ENCODE measurements at places on chromosomes 1 and 21. TPM values are rescaled to one million over a fixed set of nuclear protein-coding genes. Genes with fewer than 3 reads are reported as not detected.

GRCh38 chr1:225347123-225347683 is 80.6 kb downstream of the LBR start:
- H3K27me3 ChIP-seq, result no peaks in the 10 kb centered on the region
- no peak for DNase-seq
- H3K27ac ChIP-seq, result no peak overlapping the region
- no peak overlapping the region for H3K4me3 ChIP-seq

NMNAT2 gene
- 2.8 TPM for total RNA-seq

TIAM1 gene
- 6.3 TPM for total RNA-seq

DNA sequence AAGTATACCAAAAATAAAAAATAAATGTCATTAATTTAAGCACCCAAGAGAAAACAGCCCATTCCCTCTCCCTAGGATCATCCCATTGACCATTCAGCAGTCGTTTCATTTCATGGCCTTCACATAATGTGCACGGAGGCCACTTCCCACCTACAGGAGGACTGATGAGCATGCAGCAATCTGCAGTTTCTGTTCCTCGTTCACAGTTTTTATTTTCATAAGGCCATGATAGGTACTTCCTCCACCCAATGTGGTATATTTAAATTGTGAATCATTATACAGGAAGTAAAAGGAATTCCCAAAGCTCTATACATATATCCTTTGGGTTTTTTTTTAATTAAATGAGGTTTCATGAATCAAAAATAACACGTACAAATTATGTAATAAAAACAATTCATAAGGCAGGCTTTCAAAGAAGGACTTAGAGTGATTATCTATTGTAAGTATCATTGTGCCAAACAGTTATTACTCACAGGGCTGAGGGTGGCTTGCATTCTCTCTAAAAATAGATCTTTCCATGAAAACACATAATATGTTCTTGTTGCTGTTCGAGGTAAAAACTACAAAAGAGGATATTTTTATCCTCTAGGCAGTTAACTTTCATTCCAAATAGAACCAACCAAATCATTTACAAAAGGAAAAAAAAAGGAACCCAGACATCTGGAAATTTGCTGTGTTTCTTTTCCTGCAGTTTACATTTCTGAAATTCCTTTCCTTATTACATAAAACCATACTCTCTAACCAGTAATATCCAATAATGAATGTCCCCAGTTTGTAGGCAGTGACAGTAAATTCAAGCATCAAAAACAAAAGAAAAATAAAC is 27.5 kb upstream of the SLC44A3 start:
- peak; percentile 79 for DNase-seq
- H3K27me3 ChIP-seq, result no peaks in the 10 kb centered on the region
- H3K4me3 ChIP-seq, result peak overlapping the region; percentile 10
- H3K27ac ChIP-seq, result peak overlapping the region; percentile 80

DNA sequence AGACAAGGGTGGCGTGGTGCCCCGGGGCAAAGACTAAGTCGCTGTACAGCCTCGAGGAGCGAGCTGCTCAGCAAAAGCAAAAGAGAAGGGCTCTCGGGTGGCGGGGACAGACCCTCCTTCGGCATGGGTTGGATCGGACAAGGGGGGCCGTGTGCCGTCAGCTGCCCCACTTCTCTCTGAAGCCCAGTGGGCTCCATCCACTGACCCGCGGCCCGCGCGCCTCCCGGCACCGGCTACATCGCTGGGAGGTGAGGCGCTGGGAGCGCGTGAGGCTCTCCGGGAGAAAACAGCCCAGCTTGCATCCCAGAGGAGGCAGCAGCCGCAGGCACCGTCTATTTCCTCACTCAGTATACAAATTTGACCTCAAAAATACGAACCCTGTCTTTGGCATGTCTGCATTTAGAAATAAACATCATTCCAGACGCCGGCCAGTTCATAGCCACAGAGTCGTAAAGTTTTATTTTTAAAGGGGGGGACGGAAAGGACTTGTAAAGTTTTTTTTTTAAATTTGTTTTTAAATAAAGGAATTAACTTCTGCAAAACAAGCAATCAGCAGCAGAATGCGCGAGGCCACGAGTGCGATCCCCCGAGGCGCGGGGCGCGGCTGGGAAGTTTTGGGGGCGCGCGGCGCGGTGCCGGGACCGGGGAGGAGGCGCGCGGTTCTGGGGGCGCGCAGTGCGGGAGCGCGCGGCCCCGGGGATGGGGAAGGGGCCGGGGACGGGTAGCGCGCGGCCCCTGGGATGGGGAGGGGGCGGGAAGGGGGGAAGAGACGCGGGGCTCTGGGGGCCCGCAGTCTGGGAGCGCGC is 689 bp upstream of the GPR137B start:
- H3K36me3 ChIP-seq, result no peaks in the 10 kb centered on the region
- H3K4me1 ChIP-seq, result peaks cover 38% of the 10 kb centered on the region
- peak overlapping the region; percentile 45 for H3K27ac ChIP-seq
- peak overlapping the region; percentile 73 for H3K4me3 ChIP-seq
- no peak for DNase-seq
- H3K27me3 ChIP-seq, result peaks cover 30% of the 10 kb centered on the region

KCNE2 gene
- 0.40 TPM for total RNA-seq

- H3K27ac ChIP-seq, result peak overlapping the region; percentile 99
- no peaks in the 10 kb centered on the region for H3K36me3 ChIP-seq
- no peaks in the 10 kb centered on the region for H3K27me3 ChIP-seq
- peak overlapping the region; percentile 31 for H3K4me3 ChIP-seq
- peaks cover 87% of the 10 kb centered on the region for H3K4me1 ChIP-seq
These were observed 4.9 kb downstream of the AHDC1 start for GRCh38 chr1:27598902-27599528.

GRCh38 chr1:22142315-22143064 is 407 bp downstream of the WNT4 start:
- H3K27ac ChIP-seq, result peak overlapping the region; percentile 18
- no peaks in the 10 kb centered on the region for H3K36me3 ChIP-seq
- DNase-seq, result no peak
- H3K4me3 ChIP-seq, result peak overlapping the region; percentile 57
- H3K27me3 ChIP-seq, result peaks cover 10% of the 10 kb centered on the region
- peaks cover 18% of the 10 kb centered on the region for H3K4me1 ChIP-seq

GRCh38 chr1:159915571-159916241 is 9.6 kb downstream of the TAGLN2 start:
- DNase-seq, result no peak
- peak overlapping the region; percentile 35 for H3K27ac ChIP-seq
- H3K36me3 ChIP-seq, result peaks cover 30% of the 10 kb centered on the region
- peaks cover 73% of the 10 kb centered on the region for H3K4me1 ChIP-seq
- H3K27me3 ChIP-seq, result no peaks in the 10 kb centered on the region
- H3K4me3 ChIP-seq, result no peak overlapping the region

EPHX1 gene
- 99.0 TPM for total RNA-seq

VASH2 gene
- total RNA-seq, result 2.3 TPM

DNA sequence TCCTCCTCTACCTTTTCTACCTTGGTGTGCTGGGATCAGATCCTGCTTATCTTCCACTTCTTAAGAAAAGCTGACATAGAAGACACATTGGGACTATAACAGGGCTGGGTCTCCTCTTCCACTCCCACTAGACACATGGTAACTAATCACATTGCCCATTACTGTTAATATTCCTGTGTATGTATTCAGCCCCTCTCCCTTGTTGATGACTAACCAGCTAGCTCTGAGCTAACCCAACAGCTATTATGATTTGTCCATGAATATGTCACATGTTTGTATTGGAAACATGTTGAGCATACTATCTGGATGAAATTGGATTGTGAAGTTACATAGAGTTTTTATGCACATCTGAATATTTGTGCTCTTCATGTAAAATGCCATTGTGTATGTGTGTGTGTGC is 52.9 kb downstream of the MPZL1 start:
- H3K4me3 ChIP-seq, result no peak overlapping the region
- no peak for DNase-seq
- no peaks in the 10 kb centered on the region for H3K4me1 ChIP-seq
- peaks cover 49% of the 10 kb centered on the region for H3K36me3 ChIP-seq
- H3K27me3 ChIP-seq, result no peaks in the 10 kb centered on the region

DNA sequence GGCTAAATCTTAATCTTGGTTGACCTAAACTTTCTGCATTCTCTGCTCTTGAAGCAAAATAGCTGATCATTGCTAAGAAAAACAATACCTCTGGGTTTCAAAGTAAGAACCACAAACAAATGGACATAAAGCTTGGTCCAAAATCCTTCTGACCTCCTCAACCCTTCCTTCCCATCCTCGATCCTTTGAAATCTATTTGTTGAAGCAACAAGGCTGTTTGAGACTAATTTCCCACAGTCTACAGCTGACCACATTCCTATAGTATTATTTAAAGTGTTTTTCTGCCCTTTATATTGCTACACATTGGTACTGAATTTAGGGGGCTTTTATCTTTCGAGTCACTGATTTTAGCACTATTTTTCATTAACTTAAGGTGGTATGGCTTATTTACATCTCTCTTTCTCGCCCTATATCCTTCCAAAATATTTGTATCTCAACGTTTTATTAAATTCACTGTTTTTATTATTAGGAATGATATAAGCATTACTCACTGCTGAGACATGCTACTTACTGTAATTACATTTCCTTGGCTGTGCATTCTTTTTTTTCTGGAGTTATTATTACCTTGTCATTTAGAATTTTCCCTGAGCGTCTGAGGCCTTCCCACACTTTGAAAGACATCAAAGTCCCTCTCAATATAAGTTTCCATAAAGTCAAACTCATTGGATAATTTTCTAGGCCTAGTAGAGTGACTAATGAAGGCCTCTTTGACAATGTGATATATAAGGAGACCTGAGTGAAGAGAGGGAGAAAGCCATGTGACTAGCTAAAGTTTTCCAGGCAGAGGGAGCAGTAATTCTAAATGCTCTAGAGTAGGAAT is 73.9 kb downstream of the RAB3GAP2 start:
- no peak overlapping the region for H3K27ac ChIP-seq
- H3K4me3 ChIP-seq, result no peak overlapping the region
- H3K36me3 ChIP-seq, result peaks cover 40% of the 10 kb centered on the region
- H3K4me1 ChIP-seq, result no peaks in the 10 kb centered on the region
- H3K27me3 ChIP-seq, result no peaks in the 10 kb centered on the region

- no peak overlapping the region for H3K4me3 ChIP-seq
- H3K4me1 ChIP-seq, result no peaks in the 10 kb centered on the region
- no peaks in the 10 kb centered on the region for H3K27me3 ChIP-seq
- H3K36me3 ChIP-seq, result no peaks in the 10 kb centered on the region
- peak; percentile 70 for DNase-seq
These were observed 37.2 kb downstream of the FCRL5 start for GRCh38 chr1:157515141-157515540.

- DNase-seq, result no peak
- no peaks in the 10 kb centered on the region for H3K36me3 ChIP-seq
- no peak overlapping the region for H3K4me3 ChIP-seq
- H3K27me3 ChIP-seq, result no peaks in the 10 kb centered on the region
- H3K27ac ChIP-seq, result no peak overlapping the region
- H3K4me1 ChIP-seq, result no peaks in the 10 kb centered on the region
These were observed 153.9 kb upstream of the TIAM1 start for GRCh38 chr21:31497914-31498313.

ZBTB40 gene
- 18.5 TPM for total RNA-seq

SPATA45 gene
- total RNA-seq, result not detected

GRCh38 chr1:43632135-43632670 is 17.7 kb upstream of the KDM4A start:
- DNase-seq, result no peak
- H3K4me1 ChIP-seq, result no peaks in the 10 kb centered on the region
- H3K27me3 ChIP-seq, result no peaks in the 10 kb centered on the region
- H3K4me3 ChIP-seq, result no peak overlapping the region
- H3K27ac ChIP-seq, result no peak overlapping the region
- no peaks in the 10 kb centered on the region for H3K36me3 ChIP-seq

HSF2BP gene
- 1.2 TPM for total RNA-seq

- no peak overlapping the region for H3K4me3 ChIP-seq
- no peaks in the 10 kb centered on the region for H3K36me3 ChIP-seq
- DNase-seq, result no peak
These were observed 134.0 kb upstream of the DPYD start for GRCh38 chr1:98054786-98055185.

DNA sequence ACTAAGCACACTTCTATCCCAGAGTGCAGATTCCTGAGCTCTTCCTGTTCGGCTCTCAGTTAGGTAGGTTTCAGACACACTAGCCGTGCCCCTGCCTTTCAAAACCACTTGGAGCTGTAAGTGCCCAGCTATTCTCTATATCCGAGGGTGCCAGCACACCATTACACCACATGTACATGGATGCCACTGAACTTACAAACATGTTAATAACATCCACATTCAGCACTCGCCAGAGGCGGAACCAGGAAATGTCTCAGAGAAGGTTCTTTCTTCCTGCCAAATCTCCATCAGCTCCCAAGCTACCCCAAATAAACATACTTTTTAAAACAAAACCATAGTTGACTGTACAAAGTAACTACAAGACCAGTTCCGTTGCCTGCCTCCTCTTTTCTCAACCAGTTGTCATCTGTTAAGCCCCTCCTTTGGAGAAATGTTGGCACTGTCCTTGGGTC is 78.4 kb upstream of the CTTNBP2NL start:
- no peak for DNase-seq
- no peaks in the 10 kb centered on the region for H3K27me3 ChIP-seq
- no peaks in the 10 kb centered on the region for H3K36me3 ChIP-seq
- peak overlapping the region; percentile 75 for H3K27ac ChIP-seq
- H3K4me3 ChIP-seq, result peak overlapping the region; percentile 17
- peaks cover 39% of the 10 kb centered on the region for H3K4me1 ChIP-seq

CYP4X1 gene
- 11.2 TPM for total RNA-seq

DNA sequence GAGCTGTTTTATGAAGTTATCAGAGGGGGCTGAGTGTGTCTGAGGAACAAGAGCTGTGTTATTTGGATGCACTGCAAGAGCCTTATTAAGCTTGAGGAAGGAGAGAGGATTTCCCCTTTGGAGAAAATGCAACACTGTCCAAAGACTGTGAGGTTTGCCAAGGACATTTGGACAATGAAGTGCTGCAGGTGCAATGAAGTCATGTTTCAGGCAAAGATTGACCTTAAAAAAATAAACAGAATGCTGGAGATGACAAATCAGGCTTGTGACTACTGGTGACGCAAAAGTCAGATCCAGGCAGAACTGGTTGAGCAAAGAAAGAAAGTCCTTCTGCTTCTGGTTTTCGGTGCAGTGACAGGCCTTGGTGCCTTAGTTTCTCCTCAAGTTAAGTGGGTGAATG is 125.2 kb upstream of the KIAA0040 start:
- peak; percentile 89 for DNase-seq
- peak overlapping the region; percentile 56 for H3K27ac ChIP-seq
- H3K36me3 ChIP-seq, result no peaks in the 10 kb centered on the region

- H3K4me3 ChIP-seq, result no peak overlapping the region
- no peaks in the 10 kb centered on the region for H3K36me3 ChIP-seq
- no peaks in the 10 kb centered on the region for H3K4me1 ChIP-seq
- no peak for DNase-seq
These were observed 1157.2 kb upstream of the ADGRL4 start for GRCh38 chr1:80163686-80164085.

- H3K36me3 ChIP-seq, result no peaks in the 10 kb centered on the region
- H3K4me3 ChIP-seq, result no peak overlapping the region
- DNase-seq, result no peak
- H3K27ac ChIP-seq, result no peak overlapping the region
- H3K27me3 ChIP-seq, result no peaks in the 10 kb centered on the region
These were observed 57.2 kb upstream of the COL6A2 start for GRCh38 chr21:46040707-46041106.

- no peaks in the 10 kb centered on the region for H3K27me3 ChIP-seq
- peaks cover 42% of the 10 kb centered on the region for H3K4me1 ChIP-seq
- H3K27ac ChIP-seq, result peak overlapping the region; percentile 67
- DNase-seq, result peak; percentile 87
- H3K36me3 ChIP-seq, result no peaks in the 10 kb centered on the region
These were observed 15.9 kb downstream of the DUSP10 start for GRCh38 chr1:221725735-221726672.

GRCh38 chr1:170214117-170215032 is 68.6 kb downstream of the NTMT2 start:
- H3K27me3 ChIP-seq, result no peaks in the 10 kb centered on the region
- no peaks in the 10 kb centered on the region for H3K36me3 ChIP-seq
- H3K4me3 ChIP-seq, result no peak overlapping the region
- no peak for DNase-seq

ATP5IF1 gene
- total RNA-seq, result 125 TPM
